Activated T-helper 9 cell treated with anti-CD3 and anti-CD28 coated beads, Interleukin-2, amount 50 U/mL, for 16 hours (primary cell): ENCODE measurements at places on chromosomes 11 and 22.

GRCh38 chr11:35239471-35240075, 100.6 kb downstream of the CD44 start:
- no peak for DNase-seq

- DNase-seq: no peak
Observed at GRCh38 chr11:65376138-65376713, 6.2 kb downstream of the SLC25A45 start.

GRCh38 chr22:24106385-24107381, 74.6 kb upstream of the SUSD2 start:
- DNase-seq: no peak

DNA sequence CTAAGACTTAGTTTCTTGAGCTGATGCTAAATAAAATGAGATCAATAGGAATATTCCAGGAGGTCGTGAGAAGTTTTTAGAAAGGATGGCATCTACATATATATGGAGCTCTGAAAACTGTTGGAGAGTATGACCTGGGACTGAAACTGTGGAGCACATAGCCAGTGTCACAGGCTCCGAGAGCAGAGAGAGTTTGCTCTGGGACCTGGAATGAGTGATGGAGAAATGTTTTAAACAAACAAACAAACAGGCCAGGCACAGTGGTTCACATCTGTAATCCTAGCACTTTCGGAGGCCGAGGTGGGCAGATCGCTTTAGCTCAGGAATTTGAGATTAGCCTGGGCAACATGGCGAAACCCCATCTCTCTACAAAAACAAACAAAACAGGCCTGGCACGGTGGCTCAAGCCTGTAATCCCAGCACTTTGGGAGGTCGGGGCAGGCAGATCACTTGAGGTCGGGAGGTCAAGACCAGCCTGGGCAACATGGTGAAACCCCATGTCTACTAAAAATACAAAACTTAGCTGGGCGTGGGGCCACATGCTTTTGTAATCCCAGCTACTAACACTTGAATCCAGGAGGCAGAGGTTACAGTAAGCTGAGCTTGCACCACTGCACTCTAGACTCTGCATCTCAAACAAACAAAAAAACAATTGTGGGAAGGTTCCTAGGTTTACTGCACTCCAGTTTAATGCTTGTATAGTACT, 67.1 kb downstream of the SLC35F2 start:
- no peak for DNase-seq

DNA sequence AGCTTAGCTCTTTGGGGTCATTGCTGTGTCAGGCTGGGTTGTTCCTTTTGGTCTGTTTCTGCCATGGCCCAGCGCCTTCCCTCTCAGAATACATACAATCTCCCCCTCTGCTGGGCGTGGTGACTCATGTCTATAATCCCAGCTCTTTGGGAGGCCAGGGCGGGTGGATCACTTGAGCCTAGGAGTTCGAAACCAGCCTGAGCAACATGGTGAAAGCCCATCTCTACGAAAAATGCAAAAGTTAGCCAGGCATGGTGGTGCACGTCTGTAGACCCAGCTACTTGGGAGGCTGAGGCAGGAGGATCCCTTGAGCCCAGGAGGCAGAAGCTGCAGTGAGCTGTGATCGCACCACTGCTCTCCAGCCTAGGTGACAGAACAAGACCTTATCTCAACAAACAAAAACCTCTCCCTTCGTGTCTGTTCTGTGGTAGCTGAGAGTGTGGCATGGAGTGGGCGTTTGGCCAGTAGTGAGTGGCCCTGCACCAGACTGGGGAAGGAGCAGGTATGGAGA, 46.7 kb upstream of the RAB1B start:
- no peak for DNase-seq

- no peak for DNase-seq
Observed at GRCh38 chr11:116701876-116702275, 70.9 kb downstream of the BUD13 start.

DNA sequence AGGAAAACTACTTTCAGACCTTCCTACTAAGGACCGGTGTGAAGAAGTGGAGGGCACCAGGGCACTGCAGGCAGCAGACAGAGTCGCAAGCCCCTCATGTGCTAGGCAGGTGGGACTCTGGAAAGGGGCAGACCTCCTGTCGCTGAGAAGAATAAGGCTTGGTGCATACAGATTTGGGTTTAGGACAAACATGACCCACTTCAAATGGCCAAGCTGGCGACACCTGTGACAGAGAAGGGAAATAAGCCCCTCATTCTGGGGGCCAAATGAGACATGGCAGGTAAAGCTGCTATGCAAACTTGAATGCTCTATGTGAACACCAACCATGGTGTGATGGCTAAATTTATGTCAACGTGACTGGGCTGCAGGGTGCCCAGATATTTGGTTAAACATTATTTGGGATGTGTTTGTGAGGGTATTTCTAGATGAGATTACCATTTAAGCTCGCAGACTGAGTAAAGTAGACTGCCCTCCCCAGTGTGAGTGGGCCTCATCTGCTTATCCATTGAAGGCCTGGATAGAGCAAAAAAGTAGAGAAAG, 112.4 kb upstream of the PITPNB start:
- DNase-seq: no peak

DNA sequence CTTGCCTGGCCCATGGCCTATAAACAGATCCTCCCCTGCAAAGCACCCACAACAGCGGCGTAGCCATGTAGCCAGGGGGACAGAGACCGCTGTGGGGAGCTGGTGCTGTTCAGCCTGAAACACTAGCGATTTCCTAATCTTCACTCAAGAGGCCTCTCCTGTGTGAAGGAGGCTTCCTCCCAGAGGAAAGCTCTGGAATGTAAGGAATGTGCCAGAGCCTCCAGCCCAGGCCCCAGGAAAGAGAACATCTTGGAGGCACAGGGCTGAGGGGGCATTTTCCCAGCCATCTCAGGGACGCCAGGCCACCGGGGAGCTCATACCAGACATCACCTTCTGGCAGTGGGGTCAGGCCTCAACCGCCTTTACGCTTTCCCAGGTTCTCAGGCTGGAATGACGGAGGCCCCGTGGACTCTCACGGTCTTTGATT, 24.0 kb downstream of the MIAT start:
- DNase-seq: no peak

- DNase-seq: no peak
Observed at GRCh38 chr11:78643676-78644056, 69.0 kb upstream of the NARS2 start.

DNA sequence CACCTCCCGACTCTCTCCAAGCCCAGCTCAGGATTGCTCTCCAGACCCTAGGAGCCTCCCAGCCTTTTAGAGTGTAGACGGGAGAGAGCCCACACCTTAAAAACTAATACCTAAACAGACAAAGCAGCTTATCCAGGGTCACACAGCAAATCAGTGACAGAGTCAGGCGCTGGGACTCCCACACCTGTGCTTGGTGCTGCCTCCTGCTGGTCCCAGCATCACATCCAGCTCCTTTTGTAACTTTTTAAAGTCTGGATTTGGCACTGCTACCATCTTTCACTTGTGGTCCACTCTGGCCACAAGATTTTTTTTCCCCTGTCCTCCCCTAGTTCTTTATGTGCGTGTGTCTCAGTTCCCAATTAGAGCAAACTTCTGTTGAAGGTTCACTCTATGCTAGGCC, 4.7 kb downstream of the ANO1 start:
- no peak for DNase-seq

GRCh38 chr11:17551347-17552040, 4.4 kb downstream of the OTOG start:
- no peak for DNase-seq

GRCh38 chr11:73259406-73260126, 12.6 kb upstream of the P2RY6 start:
- DNase-seq: no peak

DNA sequence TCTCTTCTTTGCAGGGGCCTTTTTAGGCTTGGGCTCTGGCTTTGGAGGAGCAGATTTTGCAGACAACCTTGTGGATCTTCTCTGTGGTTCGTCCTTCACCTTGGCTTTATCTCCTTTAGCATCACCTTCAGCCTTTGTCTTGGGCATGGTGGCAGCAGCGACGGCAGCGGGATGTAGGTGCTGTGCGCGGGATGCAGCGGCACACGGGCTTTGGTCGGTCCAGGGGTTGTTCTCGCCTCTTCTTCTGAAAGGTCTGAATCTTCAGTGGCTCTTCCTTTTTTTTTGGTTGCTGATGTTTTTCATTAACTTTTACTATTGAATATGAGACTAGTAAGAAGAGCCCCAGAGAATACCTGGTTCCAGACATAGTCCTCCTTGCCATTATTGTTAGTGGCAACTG, 10.0 kb downstream of the MEI1 start:
- no peak for DNase-seq
